ENCODE measurements at places on chromosomes 5 and 9.

GRCh38 chr5:154197801-154198491, 7.4 kb downstream of the GALNT10 start:
- no peak for DNase-seq

DNA sequence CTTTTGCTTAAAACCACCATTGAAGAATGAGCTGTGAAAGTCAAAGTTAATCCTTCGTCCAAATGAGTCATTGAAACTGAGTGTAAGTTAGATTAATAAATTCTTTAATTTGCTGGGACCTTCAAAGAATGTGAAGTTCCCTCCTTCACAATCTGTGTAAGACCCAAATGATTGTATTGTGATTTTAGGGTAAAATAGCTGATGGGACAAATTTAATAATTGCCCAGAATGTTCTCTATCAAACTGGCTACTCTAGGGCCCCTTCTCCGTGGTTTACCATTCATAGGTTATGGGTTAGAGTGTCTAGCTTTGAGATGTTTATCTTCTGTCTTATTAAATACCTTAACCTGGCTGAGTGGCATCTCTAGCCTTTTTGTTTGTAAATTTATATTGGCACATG, 11.9 kb downstream of the C1QTNF3 start:
- no peak for DNase-seq

GRCh38 chr9:16099732-16100536, 547.1 kb downstream of the CCDC171 start:
- DNase-seq, result no peak

GRCh38 chr5:147586832-147587231, 77.0 kb upstream of the DPYSL3 start:
- no peak for DNase-seq

- peak; percentile 56 for DNase-seq
These were observed 20.8 kb downstream of the ENHO start for GRCh38 chr9:34501889-34502425.
